A673 (cell line): ENCODE measurements at places on chromosomes 7 and 10. TPM values are rescaled to one million over a fixed set of nuclear protein-coding genes. Genes with fewer than 3 reads are reported as not detected.

PHKG1 gene
- 2.0 and 2.3 TPM in 2 replicates for total RNA-seq

PAPOLB gene
- 0.17 TPM in 2 replicates for total RNA-seq

OR13A1 gene
- not detected in 2 replicates for total RNA-seq

ITGA8 gene
- total RNA-seq, result 0.07 TPM in 1 of 2 replicates, not detected in the other

GRCh38 chr7:126040114-126041045, 1110.8 kb upstream of the POT1 start:
- no peaks in the 10 kb centered on the region for H3K4me1 ChIP-seq
- H3K27ac ChIP-seq, result no peak overlapping the region
- no peaks in the 10 kb centered on the region for H3K27me3 ChIP-seq
- no peak for DNase-seq
- H3K36me3 ChIP-seq, result no peaks in the 10 kb centered on the region

- DNase-seq, result no peak
- H3K27ac ChIP-seq, result no peak overlapping the region
- no peaks in the 10 kb centered on the region for H3K36me3 ChIP-seq
- no peak overlapping the region for H3K4me3 ChIP-seq
- H3K27me3 ChIP-seq, result no peaks in the 10 kb centered on the region
- H3K4me1 ChIP-seq, result no peaks in the 10 kb centered on the region
Observed at GRCh38 chr10:56547163-56547562, 186.1 kb upstream of the ZWINT start.

DNA sequence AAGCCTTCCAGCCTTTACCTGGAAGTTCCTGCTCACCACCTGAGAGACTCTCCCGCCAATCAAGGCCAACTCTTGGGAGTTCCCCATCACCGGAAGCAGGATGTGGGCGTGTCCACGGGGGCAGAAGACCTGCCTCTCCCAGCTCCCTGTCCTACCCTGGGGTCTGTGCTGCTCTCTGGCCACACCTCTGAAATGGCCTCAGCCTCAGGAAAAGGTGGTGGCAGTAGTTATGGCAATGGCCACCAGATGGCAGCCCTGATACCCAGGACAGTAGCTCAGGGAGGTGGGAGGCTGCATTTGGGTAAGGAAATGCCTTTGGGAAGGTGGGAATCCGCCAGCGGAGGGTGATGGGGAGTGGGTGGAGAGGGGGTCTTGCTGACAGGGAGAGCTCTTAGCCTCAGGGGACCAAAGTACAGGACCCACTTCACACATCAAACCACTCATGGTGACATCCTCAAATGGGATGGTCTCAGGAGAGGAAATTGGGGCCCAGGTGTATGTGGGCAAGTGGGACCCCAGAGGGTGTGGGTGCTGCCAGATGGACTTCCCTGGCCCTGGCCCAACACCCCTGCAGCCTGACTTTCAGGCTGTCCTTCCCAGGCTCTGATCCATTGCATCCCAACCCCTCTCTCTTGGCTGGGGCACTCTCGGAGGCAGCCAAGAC, 33.9 kb downstream of the KAZALD1 start:
- H3K36me3 ChIP-seq, result no peaks in the 10 kb centered on the region
- H3K27ac ChIP-seq, result no peak overlapping the region
- H3K27me3 ChIP-seq, result peaks cover 13% of the 10 kb centered on the region

GRCh38 chr7:706721-707120, 19.8 kb upstream of the DNAAF5 start:
- H3K27ac ChIP-seq, result no peak overlapping the region
- H3K4me1 ChIP-seq, result no peaks in the 10 kb centered on the region
- H3K36me3 ChIP-seq, result no peaks in the 10 kb centered on the region
- no peak overlapping the region for H3K4me3 ChIP-seq

GRCh38 chr7:52944921-52945320, 90.5 kb upstream of the POM121L12 start:
- H3K4me3 ChIP-seq, result no peak overlapping the region
- H3K27me3 ChIP-seq, result no peaks in the 10 kb centered on the region
- H3K27ac ChIP-seq, result no peak overlapping the region
- DNase-seq, result no peak
- no peaks in the 10 kb centered on the region for H3K36me3 ChIP-seq

DNA sequence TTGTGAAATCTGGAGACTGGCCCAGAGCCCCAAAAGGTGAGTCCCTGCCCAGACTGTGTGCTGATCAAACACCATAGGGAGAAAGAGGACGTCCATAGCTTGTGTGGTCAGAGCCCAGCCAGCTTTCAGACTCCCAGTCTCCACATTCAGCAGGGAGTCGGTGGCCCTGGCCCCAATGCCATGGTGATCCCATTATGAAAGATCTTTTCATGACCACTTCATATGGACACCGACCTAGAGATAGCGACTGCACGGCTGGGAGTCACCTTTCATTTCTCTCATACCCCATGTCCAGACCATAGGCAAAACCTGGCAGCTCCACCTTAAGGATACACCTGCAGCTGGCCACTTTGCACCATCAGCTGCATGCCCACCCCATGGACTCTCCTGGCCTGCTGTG, 126.4 kb downstream of the ARHGAP22 start:
- H3K4me1 ChIP-seq, result peaks cover 20% of the 10 kb centered on the region
- no peak for DNase-seq
- no peak overlapping the region for H3K4me3 ChIP-seq

GRCh38 chr7:100706672-100707311, 871 bp downstream of the POP7 start:
- H3K27me3 ChIP-seq, result peaks cover 11% of the 10 kb centered on the region
- peaks cover 13% of the 10 kb centered on the region for H3K36me3 ChIP-seq
- H3K4me3 ChIP-seq, result peak overlapping the region; percentile 77
- peak overlapping the region; percentile 95 for H3K27ac ChIP-seq
- no peak for DNase-seq

DNA sequence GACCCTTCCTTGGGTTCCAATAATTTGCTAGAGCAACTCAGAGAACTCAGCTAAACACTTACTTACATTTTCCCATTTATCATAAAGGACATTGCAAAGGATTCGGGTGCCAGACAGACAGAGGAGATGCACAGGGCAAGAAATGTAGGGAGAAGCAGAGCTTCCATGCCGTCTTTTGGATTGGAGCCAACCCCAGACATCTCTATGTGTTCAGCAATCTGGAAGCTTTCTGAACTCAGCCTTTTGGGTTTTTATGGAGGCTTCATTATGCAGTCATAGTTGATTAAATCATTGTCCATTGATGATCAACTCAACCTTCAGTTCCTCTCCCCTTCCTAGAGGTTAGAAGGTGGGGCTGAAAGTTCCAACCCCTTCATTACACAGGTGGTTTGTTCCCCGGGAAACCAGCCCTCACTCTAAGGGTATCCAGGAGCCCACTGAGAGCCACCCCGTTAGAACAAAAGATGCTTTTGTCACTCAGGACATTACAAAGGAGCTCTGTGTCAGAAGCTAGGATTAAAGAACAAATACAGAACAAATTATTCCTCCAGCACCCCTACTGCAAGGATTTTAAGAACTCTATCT, 211.9 kb upstream of the VSTM2A start:
- no peaks in the 10 kb centered on the region for H3K27me3 ChIP-seq
- no peaks in the 10 kb centered on the region for H3K36me3 ChIP-seq
- no peaks in the 10 kb centered on the region for H3K4me1 ChIP-seq
- no peak for DNase-seq
- no peak overlapping the region for H3K27ac ChIP-seq
- no peak overlapping the region for H3K4me3 ChIP-seq

- H3K27ac ChIP-seq, result no peak overlapping the region
- DNase-seq, result no peak
- no peaks in the 10 kb centered on the region for H3K27me3 ChIP-seq
Observed at GRCh38 chr7:47346377-47346914, 235.5 kb downstream of the TNS3 start.

- no peak overlapping the region for H3K27ac ChIP-seq
- no peaks in the 10 kb centered on the region for H3K4me1 ChIP-seq
- no peaks in the 10 kb centered on the region for H3K36me3 ChIP-seq
- no peaks in the 10 kb centered on the region for H3K27me3 ChIP-seq
- no peak overlapping the region for H3K4me3 ChIP-seq
Observed at GRCh38 chr7:158031867-158032308, 555.7 kb downstream of the PTPRN2 start.
